BJ (cell line): ENCODE measurements at places on chromosomes 16 and 17. TPM values are rescaled to one million over a fixed set of nuclear protein-coding genes. Genes with fewer than 3 reads are reported as not detected.

Gene GP1BA
- not detected in 2 replicates for polyA plus RNA-seq

Gene CLDN9
- polyA plus RNA-seq = not detected in 2 replicates

Gene KRT12
- not detected in 2 replicates for polyA plus RNA-seq

Gene OTOP3
- polyA plus RNA-seq = not detected in 2 replicates

Gene IL34
- polyA plus RNA-seq = 0.45 and 0.70 TPM in 2 replicates

DNA sequence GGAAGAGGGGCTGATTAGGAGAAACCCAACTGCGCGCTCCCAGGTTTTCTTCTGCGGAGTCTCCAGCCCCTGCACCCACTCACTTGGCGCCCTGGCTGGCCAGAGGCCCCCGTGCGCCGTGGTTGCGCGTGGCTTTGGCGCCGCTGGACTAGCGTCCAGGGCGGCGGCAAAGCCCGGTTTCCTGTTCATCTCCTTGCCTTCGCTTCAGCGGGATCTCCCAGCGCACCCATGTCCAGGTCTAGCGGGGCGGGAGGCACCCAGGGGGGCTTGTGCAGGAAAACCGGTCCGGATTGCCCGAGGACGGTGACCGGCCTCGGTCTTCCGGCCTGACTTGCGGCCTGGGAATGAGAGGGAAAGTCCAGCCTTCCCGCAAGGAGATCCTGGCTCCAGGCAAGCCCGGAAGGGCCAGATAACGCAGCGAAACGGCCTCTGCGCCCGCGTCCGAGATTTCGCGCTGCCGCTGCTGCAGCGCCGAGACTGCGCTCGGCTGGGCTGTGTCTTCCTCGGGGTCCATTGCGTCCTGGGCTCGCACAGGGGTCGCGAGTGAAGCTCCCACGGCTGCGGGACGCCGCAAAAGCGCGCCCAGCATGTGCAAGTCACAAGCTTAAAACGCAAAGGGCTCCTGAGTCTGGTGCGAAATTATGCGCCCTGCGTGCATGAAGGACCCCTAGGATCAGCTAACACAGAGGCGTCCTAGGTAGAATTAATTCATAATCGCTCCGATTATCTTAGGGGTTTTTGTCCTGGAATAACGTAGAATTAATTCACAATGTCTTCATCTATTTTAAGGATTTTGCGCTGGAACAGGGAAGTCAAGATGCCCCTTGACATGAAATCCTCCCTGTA lies 5.7 kb downstream of the FOXF1 start:
- DNase-seq = no peak

GRCh38 chr16:56814537-56815432 lies 50.2 kb upstream of the SLC12A3 start:
- DNase-seq = no peak

DNA sequence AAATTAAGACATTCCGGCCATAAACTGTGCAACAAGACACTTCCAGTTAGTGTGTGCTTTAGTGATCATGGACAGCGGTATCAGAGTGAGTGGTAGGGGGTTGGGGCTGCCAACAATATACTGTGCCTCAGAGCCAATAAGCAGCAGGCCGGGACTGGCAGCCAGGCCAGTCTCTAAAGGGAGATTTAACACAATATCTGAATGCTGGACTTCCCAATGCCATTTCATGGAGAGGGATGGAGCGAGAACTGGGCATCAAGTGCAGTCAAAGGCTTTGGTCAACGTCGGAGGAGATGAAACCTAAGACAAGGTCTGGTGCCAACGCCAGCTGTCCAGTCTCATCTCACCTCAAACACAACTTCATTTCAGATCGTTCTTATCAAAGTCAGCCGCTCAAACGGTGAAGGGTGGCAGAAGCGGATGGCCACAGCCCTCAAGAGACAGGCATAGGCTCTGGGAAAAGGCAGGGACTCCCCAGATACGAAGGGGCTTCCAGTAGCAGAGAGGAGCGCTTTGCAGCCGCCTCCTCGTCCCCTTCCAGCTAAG lies 935 bp downstream of the USP32 start:
- DNase-seq = no peak

- DNase-seq = no peak
Measured at GRCh38 chr17:56834380-56835263, 671 bp downstream of the DGKE start.

GRCh38 chr17:67245694-67246402 lies 852 bp upstream of the HELZ start:
- DNase-seq = no peak

DNA sequence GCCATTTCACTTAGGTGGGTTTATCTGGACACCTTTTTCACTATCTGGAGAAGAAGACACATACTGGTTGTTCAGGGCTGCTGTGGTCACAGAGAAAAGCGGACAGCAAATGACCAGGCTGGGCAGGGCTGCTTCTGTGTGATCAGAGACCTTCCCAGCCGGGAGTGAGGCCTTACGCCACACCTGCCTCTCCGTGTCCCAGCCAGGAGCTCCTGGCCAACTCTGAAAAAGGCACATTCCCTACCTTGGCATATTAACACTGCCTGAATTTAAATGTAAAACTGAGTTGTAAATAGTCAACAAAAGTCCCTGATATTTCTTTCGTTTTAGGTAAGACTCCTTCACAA lies 9.1 kb upstream of the SOST start:
- no peak for DNase-seq

DNA sequence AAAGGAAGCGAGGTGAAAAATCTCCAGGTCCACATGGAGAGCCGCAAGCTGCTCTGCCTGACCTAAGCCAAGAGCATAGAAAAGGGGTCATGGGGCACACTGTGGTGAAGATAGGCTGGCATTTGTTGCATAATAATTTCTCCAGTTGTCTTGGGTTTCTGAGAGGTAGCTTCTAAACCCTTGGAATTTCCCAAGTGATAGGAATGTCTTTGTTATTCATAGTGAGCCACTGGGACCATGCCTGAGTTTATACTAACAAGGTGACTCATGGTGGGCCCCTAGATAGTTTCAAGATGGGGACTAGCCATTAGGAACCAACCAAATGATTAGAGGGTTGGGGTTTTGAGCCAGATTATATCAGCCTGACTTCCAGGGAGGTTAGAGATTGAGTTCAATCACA lies 25.6 kb downstream of the SOST start:
- no peak for DNase-seq

DNA sequence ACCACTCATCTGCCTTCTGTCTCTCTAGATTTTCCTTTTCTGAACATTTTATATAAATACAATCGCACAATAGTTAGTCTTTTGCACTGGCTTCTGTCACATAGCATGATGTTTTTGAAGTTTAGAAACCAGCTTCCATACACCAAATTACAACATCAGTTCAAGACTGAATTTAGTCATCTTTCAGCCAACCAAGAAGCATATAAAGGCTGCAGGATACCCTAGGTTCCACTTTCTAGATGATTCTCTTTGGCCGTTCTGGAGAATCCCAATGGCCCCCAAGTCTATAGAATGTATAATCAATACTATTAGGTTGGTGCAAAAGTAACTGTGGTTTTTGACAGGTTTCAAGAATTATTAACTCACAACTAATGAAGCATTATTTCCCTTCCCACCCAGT lies 19.4 kb downstream of the SCPEP1 start:
- no peak for DNase-seq

- DNase-seq = no peak
Measured at GRCh38 chr16:6495486-6496210, 837.0 kb upstream of the RBFOX1 start.

DNA sequence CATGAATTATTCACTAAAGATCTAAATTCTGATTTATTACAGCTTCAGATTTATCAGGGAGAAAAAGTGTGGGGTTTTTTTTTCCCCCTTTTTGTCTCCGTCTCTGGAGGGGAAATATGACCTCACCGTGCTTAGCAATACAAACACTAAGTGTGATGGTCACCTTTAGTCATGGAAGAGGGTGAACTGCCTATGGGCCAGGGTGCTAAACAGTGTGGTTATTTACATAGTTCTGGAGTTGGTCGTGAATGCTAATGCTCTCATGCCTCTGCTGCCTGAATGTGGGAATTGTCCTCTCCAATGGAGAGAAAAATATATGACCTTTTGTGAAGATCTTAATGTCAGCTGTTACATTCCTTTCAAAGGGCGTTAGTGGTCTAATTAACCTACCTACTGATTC lies 44.8 kb upstream of the MSI2 start:
- DNase-seq = no peak
